ENCODE measurements at places on chromosomes 1 and 21.

GRCh38 chr1:41387667-41388091, 26.4 kb downstream of the FOXO6 start:
- DNase-seq, result peak; percentile 95

- DNase-seq, result no peak
Observed at GRCh38 chr1:997713-997992, 2.2 kb downstream of the HES4 start.

- no peak for DNase-seq
Observed at GRCh38 chr1:59455206-59455605, 158.3 kb downstream of the FGGY start.

GRCh38 chr1:14014929-14015328, 314.9 kb downstream of the PRDM2 start:
- DNase-seq, result no peak

GRCh38 chr1:235012436-235013210, 116.0 kb downstream of the TOMM20 start:
- no peak for DNase-seq

DNA sequence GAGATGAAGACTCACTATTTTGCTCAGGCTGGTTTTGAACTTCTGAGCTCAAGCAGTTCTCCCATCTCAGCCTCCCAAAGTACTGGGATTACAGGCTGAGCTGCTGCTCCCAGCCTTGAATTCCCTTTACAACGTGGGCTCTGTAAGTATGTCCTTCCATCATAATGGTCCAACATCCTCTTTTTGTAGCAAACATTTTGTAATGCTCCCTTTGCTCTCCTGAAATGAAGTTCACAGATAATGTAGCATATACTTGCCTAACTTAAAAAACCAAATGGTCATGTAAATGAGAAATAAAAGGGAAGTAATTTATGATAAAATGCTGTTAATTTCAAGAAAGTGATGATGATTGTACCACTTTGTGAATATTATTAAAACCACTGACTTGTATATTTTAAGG, 30.5 kb upstream of the THEM4 start:
- no peak for DNase-seq

- DNase-seq, result no peak
Observed at GRCh38 chr1:42940851-42941639, 17.6 kb downstream of the SLC2A1 start.
